Cardiac fibroblast (primary cell): ENCODE measurements at places on chromosomes 7 and 10.

DNA sequence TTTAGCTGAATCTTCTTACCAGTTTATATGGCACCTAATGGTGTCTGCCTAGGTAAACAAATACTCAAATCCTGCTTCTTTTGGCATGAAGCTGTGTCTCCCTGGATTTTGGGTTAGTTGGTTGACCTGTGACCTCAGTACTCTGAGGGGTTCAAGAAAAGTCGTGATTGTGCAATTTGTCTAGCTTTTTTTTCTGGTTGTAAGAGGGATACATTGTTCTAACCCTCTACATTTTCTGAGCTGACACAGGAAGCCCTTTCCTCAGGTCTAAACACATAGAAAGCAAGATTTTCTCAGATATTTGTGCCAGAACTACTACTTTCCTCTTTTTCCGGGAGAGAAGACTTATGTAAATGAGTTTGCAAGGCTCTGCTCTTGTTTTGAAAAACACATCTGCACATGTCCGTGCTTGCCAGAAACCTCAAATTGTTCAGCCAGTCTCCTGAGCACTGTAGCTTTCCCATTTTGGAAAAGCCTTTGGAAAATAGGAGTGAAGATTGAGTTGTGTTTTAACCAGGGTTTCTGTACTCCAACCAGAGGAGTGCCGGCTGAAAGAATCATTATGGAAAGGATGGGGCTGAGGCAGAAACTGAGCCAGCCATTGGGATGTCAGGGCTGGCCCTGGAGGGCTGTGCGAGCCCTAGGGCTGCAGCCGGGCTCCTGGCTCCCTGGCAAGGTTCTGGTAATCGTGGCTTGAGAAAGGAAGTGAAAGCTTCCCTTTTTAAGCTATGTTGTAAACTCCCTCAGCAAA is 31.3 kb upstream of the CXCL12 start:
- peak; percentile 15 for DNase-seq

DNA sequence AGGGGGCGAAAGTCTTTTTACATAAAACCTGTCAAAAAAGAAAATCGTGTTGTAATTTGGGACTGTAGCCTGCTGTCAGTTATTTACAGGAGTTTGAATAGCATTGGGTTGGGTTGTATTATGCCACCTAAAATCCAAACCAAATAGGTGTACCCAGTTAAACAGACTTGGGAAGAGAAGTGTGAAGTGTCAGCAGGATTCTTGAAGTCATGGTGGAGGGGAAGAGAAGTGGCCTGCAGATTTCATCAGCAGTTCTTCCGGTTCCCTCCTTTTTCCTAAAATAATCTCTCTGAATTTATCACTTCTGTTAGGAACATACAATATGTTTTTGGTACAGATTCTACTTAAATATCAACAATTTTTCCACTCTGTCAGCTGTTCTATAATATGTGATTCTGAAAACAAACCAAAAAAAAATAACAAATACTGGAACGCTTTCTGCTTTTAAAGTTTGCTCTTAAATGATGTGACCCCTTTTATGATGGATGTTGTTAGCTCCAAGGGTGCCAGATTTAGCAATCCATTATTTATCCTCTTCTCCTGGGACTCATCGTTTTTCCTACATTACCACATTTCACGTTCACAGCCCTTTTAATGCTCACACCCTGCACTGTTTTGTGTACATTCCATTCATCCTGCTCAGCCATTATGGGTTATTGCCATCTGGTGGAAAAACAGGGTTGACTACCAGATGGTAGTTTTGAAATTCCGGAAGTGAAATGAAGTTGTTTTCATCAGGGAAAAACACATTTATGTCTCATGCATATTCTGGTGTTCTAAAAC is 18.7 kb upstream of the ARHGAP12 start:
- DNase-seq: peak; percentile 93

- peak; percentile 65 for DNase-seq
Measured at GRCh38 chr10:128463991-128464760, 338.0 kb upstream of the MKI67 start.

GRCh38 chr7:151857866-151858450 is 19.0 kb downstream of the PRKAG2 start:
- DNase-seq: no peak

GRCh38 chr7:26213807-26214515 is 12.4 kb downstream of the CBX3 start:
- no peak for DNase-seq

- peak; percentile 61 for DNase-seq
Measured at GRCh38 chr10:44369296-44369695, 15.6 kb downstream of the CXCL12 start.

GRCh38 chr10:47112612-47113011 is 187.4 kb upstream of the GDF10 start:
- DNase-seq: no peak

- no peak for DNase-seq
Measured at GRCh38 chr10:70942125-70942524, 53.8 kb upstream of the PCBD1 start.

DNA sequence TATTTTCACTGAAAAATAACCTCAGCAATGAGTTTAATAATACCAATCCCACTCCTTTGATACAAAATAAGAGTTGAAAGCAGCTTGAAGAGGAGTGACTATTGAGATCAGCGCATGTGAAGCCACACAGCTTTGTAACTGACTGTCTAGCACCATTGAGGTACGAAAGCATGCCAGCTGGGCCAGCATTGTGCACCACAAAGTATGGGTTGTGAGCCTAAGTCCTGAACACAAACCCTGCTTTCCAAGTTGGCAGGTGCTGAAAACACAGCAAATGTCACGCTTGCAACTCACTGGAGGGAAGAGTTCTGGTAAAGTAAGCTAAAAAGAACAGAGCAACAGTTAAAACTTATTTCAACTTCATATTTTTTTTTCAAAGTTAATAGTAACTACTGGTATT is 4.0 kb upstream of the FAM53B start:
- no peak for DNase-seq

DNA sequence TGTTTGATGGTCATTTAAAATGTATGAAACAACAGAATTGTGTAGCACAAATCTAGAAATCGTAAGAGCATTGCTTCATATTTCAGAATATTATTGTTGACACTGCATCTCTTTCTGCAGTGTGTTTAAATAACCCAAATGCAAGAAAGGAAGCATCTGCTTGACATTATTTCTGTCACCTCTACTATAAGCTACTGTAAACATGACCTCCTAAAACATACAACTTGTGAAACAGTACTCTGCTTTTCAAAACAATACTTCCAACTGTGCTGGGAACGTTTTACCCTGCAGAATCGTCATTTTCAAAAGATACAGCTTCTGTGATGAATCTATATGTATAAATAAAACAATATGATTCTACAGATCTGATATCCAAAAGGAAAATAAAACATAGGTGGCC is 82.0 kb downstream of the RNF133 start:
- no peak for DNase-seq

- DNase-seq: no peak
Measured at GRCh38 chr10:120953897-120954296, 102.7 kb downstream of the WDR11 start.

DNA sequence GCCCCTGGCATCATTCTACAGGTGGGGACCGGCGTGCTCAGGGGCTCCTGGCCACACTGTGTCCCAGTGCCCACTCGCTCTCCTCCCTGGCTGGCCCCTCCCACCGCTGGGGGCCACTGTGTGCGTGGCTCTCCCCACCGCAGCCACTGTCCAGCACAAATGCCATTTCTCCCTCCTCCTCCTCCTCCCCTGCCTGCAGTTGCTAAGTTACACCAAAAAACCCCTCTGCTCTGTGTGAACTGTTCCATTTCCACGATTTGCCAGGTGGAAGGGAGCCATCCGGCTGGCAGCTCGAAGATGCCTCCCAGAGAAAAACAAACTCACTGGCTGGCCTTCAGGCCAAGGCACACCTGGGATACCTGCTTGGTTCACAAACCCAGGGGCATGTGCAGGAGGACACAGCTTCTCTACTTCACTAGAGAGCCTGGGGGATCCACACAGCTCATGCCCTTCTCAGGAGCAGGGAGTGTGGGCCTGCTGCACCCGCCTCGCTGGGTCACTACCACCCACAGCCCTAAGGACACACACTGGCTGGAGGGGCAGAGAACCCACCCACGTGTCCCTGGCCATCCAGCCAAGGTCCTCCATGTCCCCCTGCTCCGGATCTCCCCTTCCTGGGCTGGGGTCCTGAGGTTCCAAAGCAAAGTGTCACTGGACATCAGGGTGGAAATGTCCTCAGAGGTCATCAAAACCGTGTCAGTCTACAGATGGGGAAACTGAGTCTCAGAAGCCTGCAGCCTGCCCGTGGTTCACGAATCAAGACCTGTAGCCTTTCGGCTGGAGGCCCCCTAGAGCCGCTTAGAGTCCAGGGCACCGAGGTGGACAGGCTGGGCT is 1.7 kb downstream of the RASGEF1A start:
- DNase-seq: no peak

GRCh38 chr7:129530795-129531391 is 28.6 kb downstream of the SMKR1 start:
- peak; percentile 91 for DNase-seq

DNA sequence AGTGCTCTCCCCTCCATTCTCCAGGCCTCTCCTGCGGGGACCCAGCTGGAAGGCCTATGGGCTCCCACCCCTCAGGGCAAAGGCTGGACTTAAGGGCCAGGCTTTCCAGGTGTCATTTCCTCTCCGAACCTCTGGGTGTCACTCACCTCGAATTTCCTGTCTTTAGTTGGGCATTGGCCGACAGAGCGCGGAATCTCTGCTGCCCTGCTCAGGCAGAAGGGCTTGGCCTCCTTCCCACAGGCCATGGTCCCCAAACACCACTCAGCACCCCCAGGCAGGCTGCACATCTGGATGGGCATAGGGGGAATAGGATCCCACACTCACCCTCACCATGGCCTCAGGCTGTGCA is 212.9 kb downstream of the CCSER2 start:
- no peak for DNase-seq

DNA sequence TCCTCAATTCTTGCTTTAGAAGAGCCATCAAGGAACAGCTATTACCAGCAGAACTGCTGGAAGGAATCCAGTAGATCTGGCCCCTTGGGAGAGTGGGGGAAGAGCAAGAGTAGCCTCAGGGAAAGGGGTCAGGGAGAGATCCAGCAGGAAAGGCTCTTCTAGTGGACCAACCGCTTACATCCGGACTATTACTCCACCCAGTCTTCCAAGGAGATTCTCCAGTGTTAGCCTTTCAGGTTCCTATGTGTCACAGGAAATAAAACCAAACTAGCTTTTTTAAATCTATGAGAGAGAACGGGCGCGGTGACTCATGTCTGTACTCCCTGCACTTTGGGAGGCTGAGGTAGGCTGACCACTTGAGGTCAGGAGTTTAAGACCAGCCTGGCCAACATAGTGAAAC is 34.3 kb downstream of the TET1 start:
- peak; percentile 93 for DNase-seq

DNA sequence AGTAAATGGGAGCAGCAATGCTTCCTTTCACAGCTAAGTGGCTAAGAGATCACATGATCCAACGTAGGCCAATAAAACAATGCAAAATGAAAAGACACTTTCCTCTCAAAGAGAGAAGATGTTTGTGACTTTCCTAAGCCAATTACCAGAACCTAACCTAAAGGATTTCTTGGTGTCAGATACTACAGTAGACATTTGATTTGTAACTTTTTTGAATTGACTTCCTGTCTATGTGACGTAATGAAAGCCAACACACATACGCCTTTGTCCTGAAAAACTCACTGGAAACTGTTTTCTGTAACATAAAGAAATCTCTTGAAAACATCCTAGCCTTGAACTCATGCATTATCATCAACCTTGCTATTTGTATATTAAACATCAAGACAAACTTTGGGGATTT is 417.1 kb downstream of the GPAM start:
- DNase-seq: no peak

GRCh38 chr7:122013630-122014029 is 130.4 kb downstream of the AASS start:
- no peak for DNase-seq

DNA sequence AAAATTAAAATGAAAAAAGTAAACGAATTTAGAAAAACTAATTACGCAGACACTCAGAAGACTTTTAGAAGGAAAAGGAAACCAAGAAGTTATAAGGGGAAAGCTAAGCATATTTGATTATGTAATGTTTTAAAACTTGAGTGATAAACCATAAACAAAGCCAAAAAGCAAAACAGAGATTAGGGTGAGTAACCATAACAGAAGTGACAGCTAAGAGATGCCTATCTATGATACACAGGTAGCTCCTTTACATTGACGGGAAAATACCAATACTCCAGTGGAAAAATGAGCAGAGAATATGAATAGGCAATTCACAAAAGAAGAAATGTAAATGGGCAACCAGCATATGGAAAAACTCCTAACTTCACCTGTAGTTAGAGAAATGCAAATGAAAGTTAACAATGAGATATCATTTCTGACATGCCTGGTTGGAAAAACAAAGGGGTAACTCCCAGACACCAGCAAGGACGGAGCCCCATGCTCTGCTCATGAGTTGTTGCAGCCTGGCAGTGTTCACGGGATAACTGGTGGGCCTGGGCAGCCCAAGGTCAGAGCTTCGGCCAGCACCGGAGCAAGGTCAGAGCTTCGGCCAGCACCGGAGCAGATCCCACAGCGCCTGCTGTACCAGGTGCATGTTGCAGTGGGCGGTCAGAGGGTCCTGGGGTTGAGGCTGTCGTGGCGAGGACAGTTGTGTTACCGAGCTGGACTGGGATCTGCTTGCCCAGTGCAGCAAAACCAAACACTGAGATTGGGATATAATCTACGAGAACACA is 58.9 kb downstream of the ALOX5 start:
- DNase-seq: no peak

- no peak for DNase-seq
Measured at GRCh38 chr7:149722356-149722957, 50.9 kb downstream of the ZNF467 start.

- no peak for DNase-seq
Measured at GRCh38 chr7:141389140-141389796, 161.9 kb upstream of the AGK start.

- DNase-seq: peak; percentile 57
Measured at GRCh38 chr7:134831862-134832261, 52.4 kb downstream of the CALD1 start.
